ENCODE measurements at places on chromosomes 7 and 10.

- no peak for DNase-seq
Observed at GRCh38 chr10:108346066-108346465, 1181.6 kb upstream of the SORCS1 start.

GRCh38 chr7:130937830-130938229 lies 203.8 kb upstream of the KLF14 start:
- no peak for DNase-seq

- no peak for DNase-seq
Observed at GRCh38 chr10:12434277-12434676, 84.9 kb downstream of the CAMK1D start.

GRCh38 chr10:27153845-27154193 lies 365 bp downstream of the YME1L1 start:
- peak; percentile 1 for DNase-seq

DNA sequence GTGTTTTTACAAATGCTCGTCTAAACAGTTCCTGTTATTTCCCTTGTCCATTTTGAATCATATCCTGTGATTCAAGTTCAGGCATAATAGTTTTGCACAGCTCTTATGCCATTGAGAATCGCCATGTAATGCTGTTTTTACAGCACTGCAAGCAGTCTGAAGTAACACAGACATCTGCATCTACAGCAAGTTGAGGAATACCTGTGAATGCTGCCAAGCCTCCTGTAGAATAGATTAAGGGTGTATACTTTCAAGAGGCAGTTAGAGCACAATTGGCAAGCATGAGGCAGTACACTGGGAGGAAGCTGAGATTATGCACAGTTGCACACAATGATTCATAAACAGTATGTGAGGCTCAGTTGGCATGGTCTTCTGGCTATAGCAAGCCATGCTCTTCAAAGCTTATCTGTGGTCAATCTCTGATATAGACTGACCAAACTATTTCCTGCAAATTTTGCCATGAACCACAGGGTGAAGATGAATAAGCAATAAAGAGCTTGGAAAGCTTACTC lies 121.9 kb upstream of the AKR1E2 start:
- no peak for DNase-seq
